Lung (tissue), 17 donors: ENCODE measurements at places on chromosomes 2 and 18. TPM values are rescaled to one million over a fixed set of nuclear protein-coding genes. Genes with fewer than 3 reads are reported as not detected.

- no peak for DNase-seq
These were observed 60.7 kb downstream of the ARMC9 start for GRCh38 chr2:231259104-231259503.

DNA sequence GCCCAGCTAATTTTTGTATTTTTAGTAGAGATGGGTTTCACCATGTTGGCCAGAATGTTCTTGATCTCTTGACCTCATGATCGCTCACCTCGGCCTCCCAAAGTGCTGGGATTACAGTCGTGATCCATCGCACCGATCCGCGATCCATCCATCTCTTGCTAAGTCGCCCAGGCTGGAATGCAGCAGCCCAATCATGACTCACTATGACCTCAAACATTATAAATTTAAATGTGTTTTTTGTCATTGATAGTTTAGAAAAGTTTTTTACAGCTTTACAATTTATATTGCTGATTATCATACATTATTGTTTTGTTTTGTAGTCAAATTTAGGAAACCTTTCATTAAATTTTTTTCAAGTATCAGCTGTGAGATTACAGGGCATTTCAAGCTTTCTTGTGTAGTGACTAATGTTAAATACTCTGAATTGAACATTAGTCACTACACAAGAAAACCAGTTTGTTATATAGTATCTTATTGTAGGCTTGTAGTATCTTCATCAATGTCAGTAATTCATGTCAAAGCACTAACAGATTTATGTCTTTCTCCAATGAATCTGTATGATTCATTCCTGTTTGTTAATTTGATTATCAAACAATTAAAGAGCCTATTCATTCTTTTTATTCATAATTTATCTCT is 37.5 kb downstream of the NR4A2 start:
- DNase-seq, result no peak

DNA sequence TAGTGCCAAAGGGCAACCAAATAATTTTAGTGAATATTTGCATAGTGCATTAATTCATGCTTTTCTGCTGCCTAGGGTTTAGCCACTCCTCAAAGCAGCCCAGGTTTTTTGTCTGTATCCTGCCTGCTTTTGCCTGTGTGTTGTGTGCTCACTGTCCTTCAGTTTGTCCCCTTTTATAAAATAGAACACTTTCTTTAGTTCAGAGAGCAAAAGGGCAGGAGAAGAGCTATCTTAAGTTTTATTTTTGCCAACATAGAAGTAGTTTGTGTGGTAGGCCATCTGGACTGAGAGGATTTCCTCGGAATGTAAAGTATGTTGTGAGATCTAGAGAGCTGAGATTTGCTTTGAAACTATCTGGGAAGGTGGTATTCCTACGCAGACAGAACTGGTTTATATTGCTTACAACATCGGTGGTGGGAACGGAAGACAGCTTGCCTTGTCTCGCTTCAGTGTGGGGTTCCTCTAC is 64.9 kb downstream of the EML4 start:
- peak; percentile 60 for DNase-seq

GRCh38 chr2:162116352-162116751 is 35.7 kb downstream of the GCG start:
- DNase-seq, result no peak

DNA sequence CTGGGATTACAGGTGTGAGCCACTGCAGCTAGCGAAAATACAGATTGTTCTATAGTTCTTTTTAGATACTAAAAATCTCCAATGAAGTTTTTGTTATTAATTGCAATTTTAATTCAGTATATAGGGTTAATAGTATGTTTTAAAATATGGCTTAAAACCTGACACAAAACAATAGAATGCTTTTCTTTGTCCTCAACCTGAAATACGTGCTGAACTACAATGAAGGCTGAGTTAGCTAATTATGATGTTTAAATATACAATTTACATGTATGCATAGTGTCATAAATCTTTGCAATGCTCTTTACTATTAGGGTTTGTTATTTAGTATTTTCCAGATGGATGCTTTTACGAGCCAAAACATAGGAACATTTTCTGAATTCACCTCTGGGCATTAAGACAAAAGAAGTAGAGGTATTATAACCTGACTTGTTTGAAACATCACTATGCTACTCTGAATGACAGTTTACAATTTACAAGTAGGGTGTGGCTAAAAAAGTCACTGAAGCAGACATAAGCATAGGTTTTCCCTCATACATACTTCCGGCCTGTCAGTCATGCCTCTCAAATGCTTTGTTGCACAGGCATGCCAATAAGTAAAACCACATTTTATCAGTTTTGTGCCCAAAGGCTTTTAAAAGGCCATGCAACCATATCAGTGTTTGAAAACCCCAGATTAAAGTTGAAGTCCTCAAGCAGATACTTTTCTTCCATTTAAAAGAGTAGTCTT is 168.3 kb downstream of the OTX1 start:
- DNase-seq, result no peak

DNA sequence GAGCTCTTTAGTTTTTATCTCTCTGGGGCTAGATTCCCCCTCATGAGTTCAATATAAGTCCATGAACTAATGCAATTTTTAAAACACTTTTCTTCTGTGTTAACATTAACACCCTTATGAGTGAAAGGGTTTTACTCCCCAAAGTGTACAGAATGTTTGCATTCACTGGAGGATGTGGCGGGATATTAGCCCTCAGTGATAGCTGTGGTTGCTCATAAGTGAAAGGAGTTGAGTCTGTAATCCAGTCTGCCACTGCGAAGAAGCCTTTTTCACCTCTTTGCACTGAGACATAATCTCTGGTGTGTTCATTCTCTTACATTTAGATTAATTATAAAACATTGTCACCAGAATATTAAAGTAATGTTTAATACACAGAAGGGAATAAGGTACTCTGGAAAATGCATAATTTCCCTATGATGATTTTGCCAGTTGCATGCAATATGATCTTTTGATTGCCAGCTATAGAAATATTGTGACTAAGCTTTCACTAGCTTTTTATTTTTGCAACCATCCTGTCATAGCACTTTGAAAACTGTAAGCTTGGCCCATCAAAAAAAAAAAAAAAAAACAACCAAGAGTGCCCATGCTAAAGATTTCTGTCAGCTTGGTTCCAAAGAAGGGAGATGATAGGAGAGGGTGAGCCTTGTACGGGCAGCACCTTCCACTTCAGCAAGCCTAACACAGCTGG is 113.2 kb downstream of the BCL11A start:
- DNase-seq, result no peak

Gene LHCGR
- 0.06 TPM for polyA plus RNA-seq

- DNase-seq, result no peak
These were observed 39.1 kb downstream of the B3GNT2 start for GRCh38 chr2:62234755-62235655.

DNA sequence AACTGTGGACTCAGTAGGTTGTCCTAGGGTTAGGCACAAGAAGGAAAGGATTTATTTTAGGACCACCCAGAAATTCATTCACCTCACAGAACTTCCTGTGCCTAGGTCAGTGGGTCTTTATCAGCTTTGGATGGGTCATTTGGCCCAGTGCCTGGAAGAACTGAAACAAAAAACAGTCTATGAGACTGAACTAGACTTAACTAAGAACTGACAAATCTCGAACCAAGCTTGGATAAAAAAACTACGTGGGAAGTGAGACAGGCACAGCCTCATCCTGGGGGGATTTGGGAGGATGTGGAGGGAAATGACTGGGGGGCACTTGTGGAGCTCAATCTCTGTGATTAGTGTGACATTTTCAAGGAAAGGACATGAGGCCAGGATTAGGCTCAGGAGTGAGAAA is 2.3 kb upstream of the OST4 start:
- DNase-seq, result peak; percentile 76

GRCh38 chr2:7826656-7827055 is 855.2 kb upstream of the ID2 start:
- no peak for DNase-seq

DNA sequence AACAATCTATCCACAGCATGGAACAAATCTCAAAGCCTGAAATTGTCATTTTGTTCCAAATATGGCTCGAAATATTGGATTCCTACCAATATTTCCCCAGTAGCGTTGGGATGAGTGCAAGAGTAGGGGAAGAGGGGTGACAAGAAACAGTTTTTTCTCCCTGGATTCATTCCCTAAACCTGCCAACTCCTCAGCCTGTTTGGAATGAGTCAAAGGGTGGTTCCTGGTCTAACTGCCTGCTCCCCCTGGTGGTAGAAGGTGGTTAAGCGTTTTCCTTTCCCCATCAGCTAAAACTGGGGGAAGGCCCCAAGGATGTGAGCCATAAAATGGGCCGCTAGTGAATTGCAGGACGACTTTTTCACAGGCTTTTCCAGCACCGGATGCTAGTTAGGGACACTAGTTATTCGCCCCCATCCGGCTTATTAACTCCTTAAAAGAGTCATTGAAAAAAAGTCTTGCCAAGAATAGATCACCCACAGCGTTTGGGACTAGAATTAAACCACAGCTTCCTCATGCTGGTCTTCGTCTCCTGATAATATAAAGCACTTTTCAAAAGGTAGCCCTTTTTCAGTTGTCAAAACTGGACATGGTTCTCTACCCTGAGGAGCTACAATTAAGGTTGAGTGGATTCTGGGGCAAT is 72.5 kb downstream of the DHRS9 start:
- peak; percentile 53 for DNase-seq

Gene COLEC11
- 1.9 TPM for polyA plus RNA-seq

Gene GALR1
- under 0.01 TPM for polyA plus RNA-seq

Gene SPAG16
- 15.0 TPM for polyA plus RNA-seq

- DNase-seq, result peak; percentile 57
These were observed 42.7 kb downstream of the ZNF516 start for GRCh38 chr18:76452357-76452756.

GRCh38 chr2:19759880-19760279 is 141.9 kb downstream of the TTC32 start:
- DNase-seq, result no peak

DNA sequence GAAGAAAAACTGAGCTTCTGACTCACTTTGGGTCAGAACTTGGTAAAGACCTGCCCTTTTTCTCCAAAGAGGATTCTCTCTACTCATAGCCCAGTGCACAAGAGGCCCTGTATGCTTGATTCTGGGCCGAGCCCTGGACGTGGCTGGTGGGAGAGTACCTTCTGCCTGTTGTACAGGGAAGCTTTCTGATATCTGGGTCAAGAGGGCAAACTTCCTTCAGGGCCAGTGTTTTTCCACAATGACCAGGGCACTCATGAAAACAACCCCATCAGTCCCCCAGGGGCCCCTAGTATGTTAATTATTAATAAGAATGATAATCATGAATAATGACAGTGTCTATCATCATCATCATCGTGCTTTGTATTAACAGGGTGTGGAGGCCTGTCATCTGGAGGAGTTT is 90.0 kb downstream of the TGFA start:
- no peak for DNase-seq

- peak; percentile 21 for DNase-seq
These were observed 238.1 kb downstream of the LPIN1 start for GRCh38 chr2:11984316-11985158.

Gene EVA1A
- polyA plus RNA-seq, result 30.1 TPM

DNA sequence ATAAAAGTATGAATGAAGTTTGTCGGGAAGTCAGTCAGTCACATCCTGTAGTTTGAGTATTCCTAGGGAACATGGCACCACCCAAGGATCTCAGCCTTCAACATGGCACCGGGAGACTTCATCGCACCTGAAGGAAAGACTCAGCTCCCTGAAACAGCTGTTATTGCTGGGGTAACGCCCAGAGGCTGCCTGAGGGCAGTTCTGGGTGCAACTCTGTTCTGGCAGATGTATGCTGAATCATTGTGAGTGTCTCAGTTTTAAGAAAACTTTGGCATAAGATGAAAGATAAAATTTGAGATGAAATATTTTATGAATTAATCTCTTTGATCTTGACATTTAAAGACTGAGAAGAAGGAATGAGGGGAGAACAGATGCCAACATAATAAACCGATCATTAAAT is 49.9 kb upstream of the SERPINB2 start:
- DNase-seq, result no peak

DNA sequence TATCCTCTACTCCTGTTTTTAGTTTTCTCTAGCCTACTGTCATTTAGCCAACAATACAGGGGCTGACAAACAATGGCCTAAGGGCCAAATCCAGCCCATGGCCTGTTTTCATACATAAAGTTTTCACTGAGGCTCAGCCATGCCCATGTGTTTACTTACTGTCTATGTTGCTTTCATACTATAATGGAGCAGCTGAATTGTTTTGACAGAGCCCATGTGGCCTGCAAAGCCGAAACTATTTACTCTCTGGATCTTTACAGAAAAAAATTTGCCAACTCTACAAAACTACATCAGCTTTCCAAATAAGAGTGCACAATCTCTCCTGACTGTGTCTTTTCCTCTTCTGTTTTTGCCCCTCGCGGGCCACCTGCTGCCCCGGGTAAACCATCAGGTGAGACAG is 24.0 kb downstream of the LGALSL start:
- no peak for DNase-seq

- DNase-seq, result no peak
These were observed 176.0 kb downstream of the SMAD2 start for GRCh38 chr18:47754311-47755101.

Gene CDH19
- polyA plus RNA-seq, result 0.13 TPM

Gene TM4SF20
- not detected for polyA plus RNA-seq

DNA sequence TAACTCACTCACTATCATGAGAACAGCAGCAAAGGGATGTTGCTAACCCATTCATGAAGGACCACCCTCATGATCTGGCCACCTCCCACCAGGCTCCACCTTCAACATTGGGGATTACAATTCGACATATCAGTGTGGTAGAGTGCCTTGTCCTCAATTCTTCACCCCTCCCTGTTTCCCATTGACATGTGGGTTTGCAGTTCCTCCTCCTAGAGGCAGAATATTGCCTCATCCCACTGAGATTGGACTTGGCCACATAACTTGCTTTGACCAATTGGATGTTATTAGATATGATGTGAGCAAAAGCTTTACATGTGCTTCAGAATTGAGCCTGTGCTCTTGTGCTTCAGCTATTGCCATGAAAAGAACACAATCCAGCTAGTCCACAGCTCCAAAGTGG is 217.0 kb upstream of the CXCR4 start:
- DNase-seq, result no peak

Gene SH3YL1
- 35.1 TPM for polyA plus RNA-seq

DNA sequence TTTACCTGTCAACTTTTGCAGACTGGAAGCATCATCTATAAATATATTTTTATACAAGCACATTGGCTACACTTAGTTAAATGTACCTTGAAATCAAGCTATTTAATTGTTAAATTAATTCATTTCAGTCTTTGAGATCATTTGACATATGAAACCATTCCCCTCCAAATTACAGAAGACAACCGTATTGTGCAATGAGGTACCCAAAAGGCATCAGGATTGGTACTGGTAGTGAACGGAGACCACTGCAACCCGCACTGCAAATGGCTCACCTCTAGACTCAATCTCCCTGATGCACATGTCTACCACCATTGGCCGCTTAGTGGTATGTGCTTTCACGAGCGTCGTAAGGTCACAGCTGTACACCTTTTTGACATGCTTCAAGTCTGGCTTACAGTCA is 47.8 kb upstream of the CHRNA1 start:
- no peak for DNase-seq

GRCh38 chr2:235709969-235710879 is 216.4 kb downstream of the AGAP1 start:
- DNase-seq, result no peak

DNA sequence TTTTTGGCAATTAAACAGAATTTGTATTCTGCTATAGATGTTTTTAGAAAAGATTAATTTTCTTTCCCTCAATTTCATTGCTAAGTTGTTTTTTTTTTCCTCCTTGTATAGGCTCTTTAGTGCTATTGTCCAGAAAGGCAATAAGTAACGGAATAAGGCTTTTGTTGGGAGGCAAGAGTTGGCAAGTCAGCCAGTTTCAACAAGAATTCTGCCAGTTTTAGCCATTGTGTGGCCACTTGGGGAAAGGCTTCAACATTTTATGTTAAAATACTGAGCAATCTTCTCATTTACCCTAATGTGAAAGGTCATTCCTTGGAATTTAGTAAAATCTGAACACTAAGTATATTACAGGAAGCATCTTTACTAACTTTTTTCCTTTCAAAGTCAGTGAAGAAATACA is 9.6 kb downstream of the CALCRL start:
- no peak for DNase-seq

Gene C2orf78
- not detected for polyA plus RNA-seq
